ENCODE measurements at places on chromosomes 6 and 20.
A peak's percentile ranks its signal among the peaks of the same experiment; 100 is the strongest.

DNA sequence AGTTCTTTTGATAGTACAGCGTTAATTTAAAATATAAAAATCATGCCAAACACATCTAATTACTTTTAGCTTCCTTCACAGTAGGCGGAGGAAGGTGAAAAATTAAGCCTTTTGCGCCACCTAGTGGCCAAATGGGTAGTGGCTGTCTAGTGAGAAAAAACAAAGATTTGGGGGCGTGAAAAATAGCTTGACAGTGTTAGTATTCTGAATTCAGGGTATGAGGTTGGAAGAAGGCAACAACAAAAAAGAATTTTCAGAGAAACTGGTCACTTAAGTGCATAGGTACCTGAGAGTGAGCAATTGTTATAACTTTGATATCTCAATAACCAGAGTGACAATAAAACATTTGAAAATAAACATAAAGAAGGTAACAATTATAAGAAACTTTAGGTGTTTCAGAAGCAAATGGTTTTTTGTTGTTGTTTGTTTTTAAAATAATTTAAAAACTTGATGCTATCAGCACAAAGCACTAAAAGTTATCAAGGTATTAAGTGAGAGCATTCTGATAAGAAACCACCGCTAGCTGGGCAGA lies 14.3 kb downstream of the PSMB9 start:
- peak; percentile 70 for DNase-seq

DNA sequence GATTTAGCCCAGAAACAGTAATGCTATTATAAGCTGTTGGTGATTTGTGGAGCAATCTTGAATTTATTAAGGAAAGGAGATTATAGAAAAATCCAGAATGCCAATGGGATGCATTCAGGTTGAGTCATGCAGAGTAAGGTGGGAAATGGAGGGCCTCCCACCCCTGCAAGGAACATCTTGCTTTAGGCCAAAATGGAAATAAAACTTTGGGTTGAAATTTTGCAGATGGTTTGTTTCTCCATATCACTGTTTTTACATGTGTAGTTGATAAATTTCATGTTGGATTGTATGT lies 152.4 kb downstream of the BCAS1 start:
- DNase-seq, result no peak

DNA sequence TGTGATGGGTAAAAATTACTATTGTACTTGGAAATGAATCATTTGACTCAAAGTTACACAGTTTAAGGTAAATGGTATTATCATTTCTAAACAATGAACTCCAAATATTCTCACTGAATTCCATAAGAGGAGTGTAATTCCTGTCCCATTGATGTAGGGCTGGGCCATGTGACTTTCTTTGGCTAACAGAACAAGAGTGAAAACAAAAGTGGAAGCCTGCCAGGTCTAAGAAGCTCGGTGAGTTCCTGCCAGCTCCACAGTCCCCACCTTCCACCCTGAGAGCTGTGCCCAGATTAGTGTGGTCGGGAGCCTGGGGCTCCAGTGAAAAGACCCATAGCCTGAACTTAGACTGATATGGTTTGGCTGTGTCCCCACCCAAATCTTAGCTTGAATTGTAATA lies 24.6 kb downstream of the TBXT start:
- no peak for DNase-seq

- no peak for DNase-seq
These were observed 99.0 kb downstream of the TBX18 start for GRCh38 chr6:84665401-84665800.

DNA sequence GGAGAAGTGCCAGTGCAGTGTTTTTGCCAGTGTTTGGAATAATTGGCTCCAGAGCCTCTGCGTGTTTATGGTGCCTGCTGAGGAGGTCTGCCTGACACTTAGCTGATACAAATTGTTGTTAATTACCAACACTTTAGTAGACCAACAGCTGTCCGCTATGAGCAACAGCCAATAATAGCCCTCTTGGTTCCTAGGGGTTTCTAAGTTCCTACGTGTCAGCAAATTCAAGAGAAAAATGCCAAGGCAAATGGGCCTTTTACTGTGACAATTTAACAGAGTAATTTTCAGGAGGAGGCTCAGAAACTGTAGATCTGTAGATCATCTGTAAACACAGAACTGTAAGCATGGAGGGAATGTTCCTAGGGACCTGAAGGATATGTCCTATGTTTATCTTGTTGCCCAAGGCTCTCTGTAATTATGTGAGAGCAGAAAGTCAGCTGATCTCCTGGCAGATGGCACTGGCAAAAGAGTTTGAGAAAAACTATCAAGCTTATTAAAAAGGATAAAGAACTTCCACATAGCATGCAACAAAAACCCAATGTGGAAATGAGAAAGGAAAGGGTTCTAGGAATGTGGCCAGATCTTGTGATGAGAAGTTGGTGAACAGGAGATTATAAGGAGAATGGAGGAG lies 157.7 kb downstream of the GJA1 start:
- no peak for DNase-seq

DNA sequence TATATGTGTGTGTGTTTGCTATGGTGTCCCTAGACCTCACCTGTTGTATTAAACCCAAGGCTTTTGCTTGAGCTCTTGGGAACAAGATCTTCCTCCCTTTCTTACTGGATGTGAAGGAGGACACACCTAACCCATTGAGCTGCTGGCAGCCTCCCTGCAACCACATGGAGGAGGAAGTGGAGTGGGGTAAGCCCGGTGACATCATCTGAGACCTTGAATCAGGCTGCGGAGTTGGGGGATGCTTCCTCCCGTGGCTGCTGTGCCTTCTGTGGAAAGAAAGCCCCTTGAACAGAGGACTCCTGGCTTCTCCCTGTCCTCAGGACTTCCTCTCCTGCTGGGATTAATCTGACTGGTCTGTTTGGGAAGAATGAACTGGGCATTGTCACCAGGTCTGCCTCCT lies 3.3 kb downstream of the CST11 start:
- DNase-seq, result peak; percentile 31

DNA sequence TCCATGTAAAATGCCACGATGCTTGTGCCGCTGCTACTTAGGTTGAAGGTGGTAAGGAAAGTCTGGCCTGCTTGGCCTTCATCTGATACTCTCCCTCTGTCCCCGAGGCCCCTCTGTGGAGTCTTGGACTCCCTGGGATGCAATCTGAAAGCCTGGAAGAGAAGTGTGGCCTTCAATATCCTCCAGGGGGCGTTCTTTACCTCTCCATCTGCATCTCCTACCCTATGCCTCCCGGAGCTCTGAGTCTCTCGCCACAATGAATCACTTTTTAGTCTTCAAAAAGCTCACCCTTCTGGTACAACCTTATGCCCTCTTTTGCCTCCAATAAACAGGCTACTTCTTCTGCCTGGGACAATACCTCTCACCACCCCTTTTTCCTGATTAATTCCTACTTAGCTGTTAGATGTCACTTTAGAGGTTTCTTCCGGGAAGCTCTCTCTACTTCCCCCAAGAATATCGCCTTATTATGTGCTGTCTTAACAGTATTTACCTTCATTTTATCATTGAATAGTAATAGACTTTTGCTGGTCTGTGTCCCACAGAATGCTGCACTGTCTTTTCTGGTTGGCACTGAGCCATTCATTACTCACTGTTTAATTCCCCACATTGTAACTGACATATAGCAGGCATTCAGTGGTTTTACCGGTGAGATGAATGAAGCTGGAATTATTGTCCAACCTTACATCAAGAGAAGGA lies 13.9 kb upstream of the ATG5 start:
- DNase-seq, result peak; percentile 76

GRCh38 chr20:16451982-16452381 lies 121.3 kb downstream of the KIF16B start:
- no peak for DNase-seq

- DNase-seq, result no peak
These were observed 129.8 kb downstream of the HDGFL1 start for GRCh38 chr6:22699151-22699550.

- no peak for DNase-seq
These were observed 505.2 kb upstream of the SYNCRIP start for GRCh38 chr6:86147859-86148258.

DNA sequence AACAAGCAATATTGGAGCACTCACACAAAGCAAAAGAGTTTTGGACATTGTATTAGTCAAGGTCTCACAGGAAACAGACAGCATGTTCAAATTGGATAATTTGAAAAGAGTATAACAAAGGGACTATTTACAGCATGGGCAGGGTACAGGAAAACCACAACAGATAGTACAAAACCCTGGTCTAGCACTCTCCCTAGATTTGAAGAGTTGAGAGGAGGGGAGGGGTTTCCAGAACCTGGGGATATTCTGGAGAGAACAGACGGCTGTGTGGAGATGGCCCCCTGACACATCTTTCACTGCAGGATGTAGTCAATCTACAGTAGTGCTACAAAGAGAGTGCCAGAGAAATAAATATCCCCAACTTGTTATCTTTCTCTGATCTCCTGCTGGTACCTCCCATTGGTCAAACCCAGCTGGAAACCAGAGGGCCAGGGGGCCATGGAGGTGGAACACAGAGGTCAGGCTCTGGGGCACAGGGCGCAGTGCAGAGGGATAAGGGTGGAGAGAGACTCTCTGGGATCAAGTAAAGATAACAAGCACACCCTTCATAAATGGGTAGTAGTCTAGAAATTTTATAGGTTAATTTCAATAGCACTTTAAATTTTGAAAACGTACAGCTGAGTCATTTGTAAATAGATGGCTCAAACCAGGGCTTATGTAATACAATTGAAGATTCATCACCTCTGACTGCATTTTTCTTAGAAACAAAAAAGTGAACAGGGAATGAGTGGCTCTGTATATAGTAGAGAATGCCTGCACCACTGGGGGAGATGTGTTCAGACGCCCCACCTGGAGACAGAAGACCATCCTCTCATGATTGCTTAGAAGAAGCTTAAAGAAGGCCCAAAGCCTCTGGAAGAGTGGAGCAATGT lies 25.7 kb downstream of the RCAN2 start:
- no peak for DNase-seq

- peak; percentile 28 for DNase-seq
These were observed 48.7 kb upstream of the RSPO3 start for GRCh38 chr6:127069659-127070279.

Data from fibroblast of skin of right biceps (primary cell).